Ovary (tissue), 10 donors: ENCODE measurements at places on chromosomes 2 and 18. TPM values are rescaled to one million over a fixed set of nuclear protein-coding genes. Genes with fewer than 3 reads are reported as not detected.

DNA sequence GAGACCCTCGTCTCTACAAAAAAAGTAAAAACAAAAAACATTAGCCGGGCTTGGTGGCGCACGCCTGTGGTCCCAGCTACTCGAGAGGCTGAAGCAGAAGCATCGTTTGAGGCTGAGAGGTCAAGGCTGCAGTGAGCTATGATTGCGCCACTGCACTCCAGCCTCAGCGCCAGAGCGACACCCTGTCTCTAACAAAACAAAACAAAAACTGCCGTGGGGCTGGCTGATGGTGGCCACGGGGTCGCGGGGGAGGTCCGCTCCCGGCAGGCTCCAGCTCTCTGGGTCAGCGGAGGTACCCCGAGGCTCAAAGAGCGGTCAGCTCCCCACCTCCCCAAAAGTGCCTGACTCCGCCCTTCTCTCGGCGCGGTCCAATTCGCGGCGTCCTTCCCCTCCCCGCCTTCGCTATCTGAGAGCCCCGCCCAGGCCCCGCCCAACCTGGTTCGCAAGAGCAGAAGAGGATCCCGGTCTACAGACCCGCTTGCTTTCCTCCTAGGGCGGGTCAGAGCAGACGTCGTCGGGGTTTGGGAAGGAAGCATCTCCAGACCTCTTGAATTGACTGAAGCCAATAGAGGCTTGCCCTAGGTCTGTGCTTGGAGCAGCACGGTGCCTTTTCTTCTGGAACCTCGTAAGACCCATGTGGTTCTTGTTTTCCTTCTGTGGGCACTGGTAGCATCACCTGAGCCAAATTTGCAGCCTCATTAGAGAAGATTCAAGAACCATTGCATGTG lies 7.8 kb downstream of the RAX start:
- DNase-seq: no peak

DNA sequence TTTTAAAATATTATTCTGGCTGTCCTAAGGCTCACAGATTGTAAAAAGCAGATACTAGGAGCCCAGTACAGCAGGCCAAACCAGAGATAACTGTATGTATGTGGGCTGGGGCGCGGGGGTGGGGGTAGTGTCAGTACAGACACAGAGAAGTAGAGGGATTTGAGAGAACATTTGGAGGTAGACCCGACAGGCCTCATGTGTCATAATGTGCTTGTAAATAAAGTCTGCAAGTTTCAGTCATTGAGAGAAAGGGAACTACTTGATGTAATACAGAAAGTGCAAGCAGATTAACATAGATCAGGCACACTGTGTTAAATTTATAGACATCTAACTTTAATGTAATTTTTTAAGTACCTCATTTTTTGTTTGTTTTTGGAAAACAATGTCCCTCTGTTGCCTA lies 7.4 kb upstream of the POLI start:
- no peak for DNase-seq

DNA sequence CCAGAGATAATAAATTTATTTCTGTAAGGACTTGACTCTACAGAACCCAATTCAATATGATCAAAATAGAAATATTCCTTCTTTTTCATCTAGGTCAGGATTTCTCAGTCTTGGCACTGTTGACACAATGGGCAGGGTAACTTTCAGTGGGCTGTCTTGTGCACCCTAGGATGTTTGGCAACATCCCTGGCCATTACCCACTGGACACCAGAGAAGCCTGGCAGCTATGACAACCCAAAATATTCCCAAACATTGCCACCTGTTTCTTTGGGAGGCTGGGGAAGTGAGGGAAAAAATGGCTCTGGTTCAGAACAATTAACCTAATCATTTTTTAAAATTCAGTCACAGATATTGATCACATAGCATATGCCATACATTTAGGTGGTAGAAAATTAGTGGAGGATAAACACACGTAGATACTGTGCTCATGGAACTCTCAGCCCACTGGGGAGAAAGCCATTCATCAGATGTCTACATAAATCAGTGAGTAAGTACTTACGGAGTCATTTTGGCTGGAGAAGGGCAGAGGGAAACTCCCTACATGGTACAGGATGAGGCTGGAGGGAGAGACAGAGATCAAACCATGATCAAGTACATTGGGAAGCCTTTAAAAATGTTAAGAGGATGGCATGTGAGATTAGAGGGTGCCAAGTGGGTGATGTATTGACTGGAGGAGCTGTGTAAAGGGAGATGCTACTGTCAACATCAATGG lies 718 bp upstream of the TNP1 start:
- DNase-seq: no peak

Gene GLI2
- total RNA-seq: 34.1 TPM

DNA sequence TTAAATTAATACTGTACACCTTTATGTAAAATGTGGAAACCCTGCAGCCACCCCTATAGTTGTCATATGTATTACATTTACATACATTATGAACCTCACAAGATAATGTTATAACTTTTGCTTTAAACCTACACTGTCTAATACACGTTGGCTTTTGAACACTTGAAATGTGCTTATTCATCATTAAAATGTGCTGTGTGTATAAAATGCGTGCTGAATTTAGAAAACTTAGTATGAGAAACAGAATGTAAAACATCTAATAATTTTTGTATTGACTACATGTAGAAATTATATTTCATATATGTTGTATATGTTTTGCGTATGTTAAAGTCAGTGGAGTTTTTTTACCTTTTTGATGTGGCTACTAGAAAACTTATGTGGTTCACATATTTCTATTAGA lies 68.8 kb downstream of the MAPRE2 start:
- no peak for DNase-seq

DNA sequence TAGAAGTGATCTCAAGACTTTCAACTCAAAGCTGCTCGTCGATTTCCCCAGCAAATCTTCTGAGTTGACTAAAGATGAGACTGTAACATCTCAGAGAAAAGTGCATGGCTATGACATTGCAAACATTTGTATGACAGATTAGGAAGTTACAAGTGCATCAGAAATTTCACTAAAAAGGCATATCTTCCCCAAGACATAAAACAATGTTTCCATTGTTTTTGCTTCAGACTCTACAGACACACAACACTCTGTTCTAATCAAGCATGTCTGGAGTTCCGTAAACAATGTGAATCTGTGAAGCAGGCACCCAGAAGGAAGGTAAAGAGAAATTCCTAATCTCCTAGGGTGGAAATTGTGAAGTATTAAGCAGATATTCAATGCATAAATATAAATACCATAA lies 144.6 kb upstream of the LYPD1 start:
- DNase-seq: no peak

- no peak for DNase-seq
Observed at GRCh38 chr2:148953426-148953825, 78.4 kb downstream of the KIF5C start.

GRCh38 chr2:24214880-24215279 lies 40.0 kb downstream of the FAM228A start:
- no peak for DNase-seq

GRCh38 chr18:39260565-39260964 lies 1695.0 kb upstream of the CELF4 start:
- no peak for DNase-seq

DNA sequence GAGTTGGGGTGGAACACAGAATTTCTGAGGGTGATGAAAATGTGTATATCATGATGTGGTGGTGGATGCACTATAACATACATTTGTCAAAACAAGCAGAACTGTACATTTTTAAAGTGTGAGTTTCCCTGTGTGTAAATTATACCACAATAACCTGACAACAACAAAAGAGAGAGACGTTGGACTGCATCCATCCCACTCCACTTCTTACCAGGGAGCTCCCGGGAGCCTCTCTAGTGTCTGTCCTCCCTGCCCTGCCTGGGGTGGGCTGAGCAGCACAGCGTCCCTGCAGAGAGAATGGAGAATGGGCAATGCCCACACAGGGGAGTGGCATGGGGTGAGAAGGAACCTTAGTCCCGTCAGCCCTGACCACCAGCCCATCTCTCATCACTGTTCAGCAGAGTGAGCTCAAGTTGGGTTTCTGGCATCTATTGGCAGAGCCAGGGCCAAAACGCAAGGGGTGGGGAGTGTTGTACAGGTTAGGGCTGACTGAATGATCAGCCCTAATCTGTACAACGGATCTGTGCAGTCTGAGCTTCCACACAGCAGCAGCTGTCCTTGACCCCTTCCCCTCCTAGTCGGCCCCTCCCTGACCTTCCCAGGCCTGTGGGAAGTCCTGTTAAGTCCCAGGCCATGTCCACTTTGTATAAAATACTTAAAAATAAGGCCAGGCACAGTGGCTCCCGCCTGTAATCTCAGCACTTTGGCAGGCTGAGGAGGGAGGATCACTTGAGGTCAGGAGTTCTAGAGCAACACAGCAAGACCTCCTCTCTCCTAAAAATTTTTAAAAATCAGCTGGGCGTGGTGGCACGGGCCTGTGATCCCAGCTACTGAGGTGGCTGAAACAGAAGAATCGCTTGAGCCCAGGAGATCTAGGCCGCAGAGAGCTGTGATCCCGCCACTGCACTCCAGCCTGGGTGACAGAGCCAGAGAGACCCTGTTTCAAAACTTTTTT lies 3.3 kb upstream of the PROC start:
- DNase-seq: no peak

- no peak for DNase-seq
Observed at GRCh38 chr2:12207491-12207890, 461.1 kb downstream of the LPIN1 start.

DNA sequence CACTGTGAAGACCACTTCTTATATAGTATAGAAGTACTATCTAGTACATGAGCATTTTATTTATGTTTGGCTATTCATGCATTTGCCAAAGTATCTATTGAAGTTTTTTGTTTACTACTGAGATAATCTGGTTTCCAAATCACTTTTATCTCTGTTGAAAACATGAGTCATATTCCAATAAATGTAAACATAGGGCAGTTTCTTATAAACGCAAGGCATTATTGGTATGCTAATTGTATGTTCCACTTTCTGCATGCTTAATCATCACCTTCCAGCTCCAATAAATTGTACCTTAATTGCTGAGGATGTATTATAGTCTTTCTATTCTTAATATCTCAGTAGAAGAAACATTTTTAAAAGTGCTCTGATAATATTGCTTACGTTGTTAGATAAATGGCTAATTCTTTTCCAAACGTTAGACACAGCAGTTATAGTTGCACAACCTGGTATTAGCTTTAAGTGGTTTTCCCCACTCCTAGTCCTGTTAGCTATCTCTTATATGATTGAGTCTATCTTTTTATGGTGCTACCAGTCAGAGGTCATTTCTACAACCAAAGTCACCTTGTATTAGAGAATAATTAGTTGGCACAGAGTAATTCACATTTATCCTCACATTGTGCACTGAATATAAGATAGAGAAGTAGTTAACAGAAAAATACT lies 17.2 kb downstream of the ITGA4 start:
- DNase-seq: no peak

DNA sequence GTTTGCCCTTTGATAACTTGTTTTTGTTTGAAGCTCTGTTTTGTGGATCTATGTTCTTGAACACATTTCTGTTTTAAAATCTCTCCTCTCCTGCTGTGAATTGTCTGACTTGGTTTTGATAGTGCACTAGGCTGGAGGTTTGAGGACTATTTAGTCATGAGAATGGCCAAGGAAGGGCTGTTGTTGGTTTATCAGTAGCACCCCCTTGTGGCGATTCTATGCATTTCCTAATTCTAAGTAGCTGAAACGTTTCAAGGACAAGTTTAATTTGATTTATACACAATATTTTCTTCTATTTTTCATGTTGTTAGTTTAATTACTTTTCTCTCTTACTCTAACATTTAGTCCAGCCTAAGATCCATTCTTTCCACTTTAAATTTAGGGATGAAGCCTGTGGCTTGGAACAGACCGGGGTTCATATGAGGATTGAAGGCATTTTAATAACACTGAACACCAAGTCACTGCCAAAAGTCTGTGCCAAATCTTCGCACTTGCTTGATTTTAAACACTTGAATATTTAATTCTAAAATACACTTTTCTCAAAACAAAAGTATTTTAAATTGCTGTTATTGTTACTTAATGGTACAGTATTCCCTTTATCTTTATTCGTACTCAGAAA lies 166.0 kb downstream of the SOCS6 start:
- DNase-seq: no peak

Gene WDR33
- 32.9 TPM for total RNA-seq

DNA sequence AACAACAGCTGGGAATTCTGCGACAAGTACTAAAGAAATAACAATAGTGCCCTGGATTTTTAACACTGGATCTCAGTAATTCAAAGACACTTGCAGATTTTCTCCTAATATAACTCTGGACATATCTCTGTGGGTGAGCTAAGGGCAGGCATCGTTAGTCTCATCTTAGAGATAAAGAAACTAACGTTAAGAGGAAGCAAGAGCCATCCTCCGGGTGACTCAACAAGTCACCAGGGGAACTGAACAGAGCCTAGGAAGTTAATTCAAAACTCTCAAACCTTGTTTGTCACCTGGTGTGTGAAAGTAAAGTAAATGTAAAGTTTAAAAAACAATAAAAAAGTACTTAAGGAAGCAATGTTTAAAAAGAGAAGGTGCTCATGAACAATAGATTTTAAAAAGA lies 41.6 kb upstream of the NRP2 start:
- DNase-seq: no peak

Gene DHRS9
- 1.6 TPM for total RNA-seq

Gene TWIST2
- 40.7 TPM for total RNA-seq

Gene CNGA3
- total RNA-seq: not detected

DNA sequence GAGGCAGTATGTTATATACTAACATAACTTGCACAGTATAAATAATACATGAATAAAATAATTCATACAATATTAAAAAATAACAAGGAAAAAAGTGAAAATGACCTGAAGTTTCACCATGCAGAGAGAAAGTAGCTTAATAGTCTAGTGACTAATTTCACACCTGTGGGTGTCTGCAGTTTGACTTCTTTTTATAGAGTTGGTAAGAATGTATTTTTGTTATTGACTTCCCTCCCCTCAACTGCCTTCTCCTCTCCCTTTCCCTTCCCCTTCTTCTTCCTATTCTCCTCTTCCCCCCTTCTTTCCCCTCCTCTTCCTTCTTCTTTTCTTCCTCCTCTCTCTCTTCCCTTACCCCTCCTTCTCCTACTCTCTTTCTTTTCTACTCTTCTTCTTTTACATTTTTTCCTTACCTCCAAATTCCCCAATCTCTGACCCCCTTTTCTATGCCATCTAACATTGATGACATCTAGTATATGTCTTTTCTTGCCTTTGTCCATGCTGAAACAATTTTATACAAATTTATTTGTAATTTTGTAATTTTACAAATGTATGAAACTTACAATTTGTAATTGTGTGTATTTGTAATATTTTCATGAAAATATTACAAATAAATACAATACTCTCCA lies 3.1 kb downstream of the DNAH6 start:
- no peak for DNase-seq

DNA sequence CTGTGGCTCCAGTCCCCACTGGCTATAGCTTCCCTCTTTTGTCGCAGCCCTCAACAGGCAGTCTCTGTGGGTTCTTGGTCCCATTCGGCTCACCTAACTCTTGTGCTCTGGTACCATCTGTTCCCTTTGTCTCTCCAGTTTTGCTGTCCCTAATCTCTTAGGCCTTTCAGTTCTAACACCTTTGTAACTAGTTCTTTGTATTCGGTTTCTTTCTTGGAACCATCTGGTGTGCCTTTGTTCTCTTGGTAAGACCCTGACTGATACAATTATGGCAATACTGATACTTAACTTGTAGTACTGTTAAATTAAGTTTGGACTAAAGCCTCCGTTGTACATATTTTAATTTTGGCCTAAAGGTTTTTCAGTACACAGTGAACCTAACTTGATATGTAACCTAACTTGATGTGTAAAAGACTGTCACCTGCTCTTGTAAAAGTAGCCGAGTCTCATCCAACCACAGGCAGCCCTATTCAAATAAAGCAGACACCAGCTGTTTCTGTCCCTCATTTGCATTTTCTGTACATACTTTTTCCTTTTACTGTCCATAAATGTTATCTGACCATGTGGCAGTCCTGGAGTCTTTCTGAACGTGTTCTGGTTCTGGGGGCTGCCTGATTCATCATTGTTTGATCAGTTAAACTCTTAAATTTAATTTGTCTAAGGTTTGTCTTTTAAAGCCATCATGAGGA lies 4.8 kb upstream of the MRPL44 start:
- no peak for DNase-seq
